ENCODE measurements at places on chromosomes 1 and 21. TPM values are rescaled to one million over a fixed set of nuclear protein-coding genes. Genes with fewer than 3 reads are reported as not detected.

The MSH4 gene
- total RNA-seq: 0.22 TPM

The SELE gene
- not detected for total RNA-seq

The SLC1A7 gene
- total RNA-seq: not detected

The EFNA1 gene
- total RNA-seq: 4.9 TPM

The SLC5A9 gene
- total RNA-seq: not detected

The OR2L3 gene
- not detected for total RNA-seq

The SLAMF8 gene
- total RNA-seq: not detected

The DIRAS3 gene
- total RNA-seq: not detected

The CLDN17 gene
- total RNA-seq: not detected

The MAP1LC3C gene
- total RNA-seq: 1.7 TPM

Data from H1 (cell line).